ENCODE measurements at places on chromosomes 16 and 17.

DNA sequence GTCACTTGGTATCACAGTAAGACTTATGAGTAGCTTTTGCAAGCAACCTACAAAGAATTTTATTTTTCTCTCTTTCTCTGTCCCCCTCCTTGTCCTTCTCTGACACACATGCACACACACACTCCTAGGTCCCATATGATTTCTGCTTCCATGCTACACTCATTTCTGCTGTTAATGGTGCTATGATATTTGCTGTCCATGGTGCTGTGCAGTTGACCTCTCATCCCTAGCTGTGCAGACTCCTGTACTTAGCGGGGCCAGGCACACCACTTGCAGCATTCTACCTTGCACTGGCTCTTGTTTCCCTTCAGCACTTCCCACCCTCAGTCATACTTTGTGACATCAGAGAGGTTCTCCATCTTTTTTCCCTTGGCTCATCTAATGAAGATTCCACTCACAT is 158.9 kb upstream of the CNTNAP4 start:
- DNase-seq = no peak

- no peak for DNase-seq
Measured at GRCh38 chr16:22333457-22333994, 36.3 kb downstream of the POLR3E start.

GRCh38 chr17:69059458-69060175 is 1.1 kb downstream of the ABCA9 start:
- no peak for DNase-seq

GRCh38 chr16:2533912-2534311 is 2.7 kb upstream of the CEMP1 start:
- no peak for DNase-seq

DNA sequence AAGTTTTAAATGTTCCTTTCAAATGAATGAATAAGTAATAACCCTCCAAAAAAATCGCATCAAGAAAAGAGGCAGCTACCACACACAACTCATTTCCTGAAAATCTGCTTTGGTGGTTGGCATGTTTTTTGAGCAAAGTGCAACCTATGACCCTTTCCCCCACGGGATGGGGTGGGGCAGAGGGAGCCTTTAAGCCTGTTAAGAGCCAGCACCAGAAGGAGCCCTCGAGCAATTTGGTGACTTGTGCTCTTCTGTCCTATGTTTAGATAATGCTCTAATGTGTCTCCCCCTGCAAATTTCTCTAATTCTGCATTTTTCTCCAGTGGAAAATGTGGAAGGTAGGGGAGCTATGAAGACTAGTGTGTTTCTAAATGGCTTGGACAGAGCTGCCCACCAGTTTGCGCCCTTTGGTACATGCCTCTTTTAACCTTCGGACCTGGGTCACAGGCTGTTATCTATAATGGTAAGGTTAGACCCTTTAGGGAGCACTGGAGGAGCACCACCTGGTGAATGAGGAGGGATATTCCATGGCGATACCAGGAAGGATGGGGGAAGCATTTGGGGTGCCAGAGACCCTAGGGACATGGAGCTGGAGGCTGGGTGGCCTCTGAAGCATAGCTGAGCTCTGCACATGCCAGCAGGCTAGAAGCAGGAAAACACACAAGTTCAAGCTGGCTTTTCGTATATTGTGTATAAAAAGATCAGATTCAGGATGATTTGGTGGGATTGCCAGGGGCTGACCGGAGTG is 1.6 kb downstream of the PYCARD start:
- no peak for DNase-seq

- no peak for DNase-seq
Measured at GRCh38 chr17:50015146-50015545, 20.1 kb upstream of the DLX3 start.

GRCh38 chr17:64326420-64327054 is 63.5 kb upstream of the TEX2 start:
- no peak for DNase-seq

DNA sequence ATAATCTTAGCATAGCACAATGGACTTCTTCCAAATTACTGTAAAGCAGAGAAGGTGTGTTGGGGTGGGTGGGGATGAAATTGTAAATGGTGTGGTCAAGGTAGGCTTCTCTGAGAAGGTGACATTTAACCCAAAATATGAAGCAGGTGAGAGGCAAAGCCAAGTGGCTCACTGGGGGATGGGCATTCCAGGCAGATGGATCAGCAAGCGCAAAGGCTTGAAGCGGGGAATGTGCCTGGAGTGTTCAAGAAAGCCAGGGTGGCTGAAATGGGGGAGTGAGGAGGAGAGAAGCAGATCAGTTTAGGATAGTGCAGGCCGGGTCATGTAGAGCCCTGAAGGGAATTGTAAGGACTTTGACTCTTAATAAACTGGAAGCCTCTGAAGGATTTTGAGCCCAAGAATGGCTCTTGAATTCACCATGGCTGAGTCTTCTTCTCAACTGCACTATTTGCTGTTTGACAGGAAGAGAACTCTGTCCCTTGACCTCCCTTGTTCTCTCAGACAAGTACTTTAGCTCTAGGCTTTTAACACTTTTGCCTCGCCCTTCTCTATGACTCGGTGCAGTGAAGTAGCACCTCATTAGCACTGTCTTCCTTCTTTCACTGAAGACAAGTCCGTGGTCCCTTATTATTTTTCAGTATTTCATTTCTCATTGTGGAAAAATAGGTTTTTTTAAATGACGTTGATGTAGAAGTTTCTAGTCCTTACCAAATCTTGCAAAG is 14.7 kb downstream of the CACNG3 start:
- DNase-seq = no peak

DNA sequence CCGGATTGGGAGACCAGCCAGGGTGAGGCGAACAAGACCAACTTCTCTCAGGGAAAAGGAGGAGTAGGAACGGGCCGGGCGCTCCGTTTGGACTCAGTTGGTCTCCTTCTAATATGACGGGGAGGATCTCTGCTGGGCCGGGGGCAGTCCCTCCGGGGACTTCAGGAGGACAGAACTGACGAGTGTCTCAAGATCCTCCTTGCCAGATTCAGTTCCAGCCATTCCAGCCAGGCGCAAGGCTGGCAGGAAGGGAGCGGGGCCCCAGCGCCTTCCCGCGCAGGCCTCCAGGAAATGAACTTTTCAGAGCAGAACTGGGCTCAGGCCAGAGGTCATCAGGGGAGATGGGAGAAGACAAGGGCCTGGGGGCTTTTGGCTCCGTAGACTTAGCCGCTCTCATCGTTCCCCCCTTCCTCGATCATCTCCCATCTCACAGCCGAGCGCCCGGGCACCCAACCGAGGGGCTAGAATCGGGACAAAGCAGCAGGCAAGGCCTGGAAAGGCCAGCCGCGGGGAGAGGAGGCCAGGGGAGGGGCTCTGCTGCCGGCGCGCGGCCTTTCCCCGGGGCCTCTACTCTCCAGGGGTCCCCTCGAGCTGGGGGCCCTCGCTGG is 1.6 kb downstream of the ZNF423 start:
- no peak for DNase-seq

GRCh38 chr17:16916557-16916920 is 55.4 kb downstream of the TNFRSF13B start:
- DNase-seq = no peak

DNA sequence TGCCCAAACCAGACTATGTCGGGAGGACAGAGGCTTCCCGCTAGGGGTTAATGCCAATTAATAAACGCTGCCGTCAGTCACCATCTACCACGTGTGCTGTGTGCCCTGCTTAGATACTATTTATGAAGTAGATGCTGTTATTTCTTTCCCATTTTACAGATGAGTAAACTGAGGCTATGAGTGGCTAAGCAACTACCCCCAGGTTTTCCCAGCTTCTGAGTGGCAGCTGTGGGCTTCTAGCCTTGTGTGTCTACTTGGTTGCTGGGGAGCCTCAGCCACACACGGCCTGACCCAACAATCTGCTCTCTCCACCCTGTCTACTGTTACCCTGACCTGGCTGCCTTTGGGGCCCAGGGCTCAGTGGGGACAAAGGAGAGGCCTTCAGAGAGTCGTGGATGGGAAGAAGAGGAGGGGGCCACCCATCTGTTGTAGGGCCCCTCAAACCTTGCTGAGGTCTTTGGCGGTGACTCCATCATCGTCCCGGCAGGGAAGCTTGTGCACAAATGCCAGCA is 7.1 kb downstream of the GIT1 start:
- no peak for DNase-seq

DNA sequence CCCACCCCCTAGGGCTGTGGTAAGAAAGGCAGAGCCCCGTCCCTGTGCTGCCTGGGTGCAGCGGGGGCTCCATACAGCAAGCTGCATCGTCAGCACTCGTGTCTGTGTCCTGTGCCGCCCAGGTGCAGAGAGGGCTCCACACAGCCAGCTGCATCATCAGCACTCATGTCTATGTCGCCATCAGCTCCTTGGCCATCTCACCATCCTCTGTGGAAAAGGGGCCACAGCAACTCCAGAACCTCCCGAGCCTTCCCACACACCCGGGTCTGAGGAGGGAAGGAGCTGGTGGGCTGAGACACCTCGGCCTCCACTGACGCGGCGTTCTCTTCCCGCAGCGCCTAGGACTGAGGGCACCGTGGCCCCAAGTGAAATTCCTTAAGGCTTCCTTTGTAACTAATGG is 72.9 kb upstream of the CHMP6 start:
- no peak for DNase-seq

- DNase-seq = peak; percentile 94
Measured at GRCh38 chr17:81566461-81567126, 14.4 kb upstream of the FAAP100 start.

DNA sequence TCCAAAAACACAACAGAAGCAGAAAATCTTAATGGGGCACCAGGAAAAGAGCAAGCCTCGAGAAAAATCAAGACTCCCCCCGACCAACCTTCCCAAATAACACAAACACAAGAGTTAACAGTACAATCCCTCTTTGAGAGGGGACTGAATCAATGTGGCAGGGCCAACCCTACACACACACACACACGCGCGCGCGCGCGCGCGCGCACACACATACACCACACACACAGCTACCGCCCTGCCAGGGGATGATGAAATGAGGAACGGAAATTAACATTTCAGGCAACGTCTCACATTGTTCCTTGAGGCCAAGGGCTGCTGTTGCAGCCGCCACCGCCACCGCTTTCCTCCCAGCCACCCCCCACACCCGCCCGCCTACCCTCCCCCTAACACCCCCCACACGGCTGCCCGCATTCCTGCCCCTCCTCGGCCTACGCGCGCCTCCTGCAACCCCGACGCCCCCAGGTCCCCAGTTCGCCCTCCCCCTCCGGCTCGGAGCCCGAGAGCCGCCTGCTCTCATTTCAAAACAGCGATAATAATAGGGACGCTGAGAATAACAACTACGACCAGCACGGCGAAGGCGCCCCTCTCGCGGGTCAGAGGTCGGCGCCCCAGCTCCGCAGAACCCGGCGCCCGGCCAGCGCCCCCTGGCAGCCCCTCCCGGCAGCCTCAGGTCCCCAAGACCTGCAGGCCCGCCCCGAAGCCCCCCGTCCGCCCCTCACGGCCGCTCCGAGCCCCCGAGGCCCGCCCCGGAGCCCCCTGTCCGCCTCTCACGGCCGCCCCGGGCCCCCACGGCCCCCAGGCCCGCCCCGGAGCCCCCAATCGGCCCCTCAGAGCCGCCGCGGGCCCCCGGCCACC is 1.1 kb downstream of the ANKRD11 start:
- DNase-seq = peak; percentile 80

- DNase-seq = no peak
Measured at GRCh38 chr17:77640252-77640651, 318.3 kb upstream of the TNRC6C start.

- no peak for DNase-seq
Measured at GRCh38 chr16:8795091-8795490, 2.3 kb downstream of the TMEM186 start.

GRCh38 chr17:72863526-72864211 is 228.8 kb downstream of the SLC39A11 start:
- no peak for DNase-seq

- DNase-seq = no peak
Measured at GRCh38 chr17:68353111-68353521, 61.8 kb downstream of the ARSG start.

GRCh38 chr17:2090804-2091534 is 36.1 kb downstream of the HIC1 start:
- DNase-seq = no peak

DNA sequence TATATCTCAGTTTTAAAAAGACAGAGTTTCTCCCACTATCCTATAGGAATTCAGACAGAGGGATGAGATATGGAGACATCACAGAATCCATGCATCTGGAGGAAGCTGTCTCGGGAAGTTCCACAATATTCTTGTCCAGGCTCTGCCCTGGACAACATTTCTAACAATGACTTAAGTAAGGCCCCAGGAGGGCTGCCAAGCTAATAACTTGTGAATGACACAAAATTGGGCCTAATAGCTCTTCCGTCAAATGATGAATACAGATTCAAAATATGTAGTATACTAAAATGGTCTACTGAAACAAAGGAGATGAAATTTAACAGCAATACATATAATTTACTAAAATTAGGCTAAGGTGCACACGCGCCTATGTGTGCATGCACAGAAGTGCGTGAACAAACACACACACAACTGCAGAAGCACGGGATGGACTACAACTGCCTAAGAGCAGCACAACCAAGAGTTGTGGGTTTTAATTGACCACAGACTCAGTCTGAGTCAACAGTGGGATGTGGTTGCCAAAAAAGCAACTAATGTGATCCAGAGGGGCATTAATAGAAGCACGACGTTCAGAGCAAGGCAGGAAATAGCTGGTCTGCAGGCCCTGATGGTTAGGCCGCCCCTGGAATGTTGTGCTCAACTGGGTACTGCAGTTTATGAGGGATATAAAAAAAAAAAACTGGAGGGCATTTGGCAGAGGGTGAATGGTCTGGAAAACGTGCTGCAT is 26.3 kb upstream of the HS3ST2 start:
- no peak for DNase-seq

DNA sequence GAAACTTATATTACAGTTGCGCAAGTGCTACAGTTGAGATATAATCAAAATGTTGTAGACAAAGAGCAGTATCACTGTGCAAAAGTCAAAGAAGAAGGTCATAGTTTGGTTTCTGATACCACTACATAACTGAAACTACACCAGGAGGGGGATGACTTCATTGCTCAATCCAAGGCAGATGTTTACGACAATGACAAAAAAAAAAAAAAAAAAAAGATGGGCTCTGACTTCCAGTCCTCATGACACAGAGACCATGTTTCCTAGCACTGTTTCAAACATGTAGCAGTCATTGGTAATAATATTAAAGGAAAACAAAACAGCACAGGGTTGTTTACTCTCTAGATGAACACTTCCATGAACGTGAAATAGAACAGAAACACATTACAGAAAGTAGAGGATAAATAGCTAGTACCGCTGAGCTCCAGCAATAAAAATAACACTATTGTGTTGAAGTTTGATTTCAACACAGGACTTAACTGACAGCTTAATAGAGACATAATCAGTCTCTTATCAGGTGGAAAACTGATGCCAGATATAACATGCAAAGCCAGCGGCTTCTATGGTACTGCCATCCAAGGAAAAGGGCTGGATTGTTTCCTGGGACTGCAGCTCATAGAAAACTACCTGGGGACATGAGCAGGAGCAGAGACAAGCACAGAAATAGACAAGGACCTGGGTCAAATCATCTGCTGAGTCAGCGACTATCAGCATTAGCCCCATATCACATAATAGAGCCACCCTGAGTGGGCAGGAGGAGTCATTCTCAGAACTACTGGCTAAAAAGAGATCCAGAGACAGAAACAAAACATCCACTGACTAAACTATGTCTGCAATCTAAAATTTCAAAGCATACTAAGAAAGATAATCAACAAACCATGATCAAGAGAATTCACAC is 463.6 kb upstream of the SOX9 start:
- no peak for DNase-seq

- DNase-seq = no peak
Measured at GRCh38 chr16:2855536-2855935, 2.4 kb downstream of the PRSS22 start.

Data from COR-L47 (cell line).